ENCODE measurements at places on chromosomes 11 and 22.

DNA sequence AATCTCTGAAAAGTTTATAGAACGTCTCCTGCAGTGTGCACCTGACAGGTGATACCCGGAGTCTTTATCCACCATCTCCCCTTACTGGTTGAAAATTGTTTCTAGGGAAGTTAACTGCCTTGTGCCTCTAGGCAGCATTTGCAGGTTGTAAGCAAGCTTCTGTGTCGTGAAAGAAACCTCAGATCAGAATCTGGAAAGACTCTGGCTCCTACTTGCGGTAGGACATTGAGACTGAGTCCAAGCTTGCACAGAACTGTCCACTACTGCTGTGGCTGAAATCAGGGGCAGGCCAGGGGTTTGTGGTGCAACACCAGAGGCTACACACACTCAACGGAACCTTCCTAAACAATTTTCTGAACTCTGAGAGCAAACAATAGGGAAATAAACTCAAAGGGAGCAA lies 34.8 kb upstream of the MYOD1 start:
- no peak for DNase-seq

DNA sequence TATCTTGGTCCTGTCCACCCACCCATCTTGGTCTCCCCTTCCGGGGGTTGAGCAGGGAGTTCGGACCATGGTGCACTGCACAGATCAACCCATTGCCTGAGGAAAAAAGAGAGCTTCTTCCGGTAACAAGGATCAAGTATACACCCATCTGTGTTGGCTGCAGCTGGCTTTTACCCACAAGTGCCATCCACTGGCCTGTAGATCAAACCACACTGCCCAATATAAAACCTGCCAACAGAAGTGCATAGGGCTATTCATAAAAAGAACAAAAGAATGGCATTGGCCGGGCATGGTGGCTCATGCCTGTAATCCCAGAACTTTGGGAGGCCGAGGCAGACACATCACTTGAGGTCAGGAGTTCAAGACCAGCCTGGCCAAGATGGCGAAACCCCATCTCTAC lies 94.5 kb downstream of the ZC3H12C start:
- DNase-seq, result no peak

- DNase-seq, result no peak
Observed at GRCh38 chr22:46710806-46711205, 27.2 kb downstream of the CERK start.

DNA sequence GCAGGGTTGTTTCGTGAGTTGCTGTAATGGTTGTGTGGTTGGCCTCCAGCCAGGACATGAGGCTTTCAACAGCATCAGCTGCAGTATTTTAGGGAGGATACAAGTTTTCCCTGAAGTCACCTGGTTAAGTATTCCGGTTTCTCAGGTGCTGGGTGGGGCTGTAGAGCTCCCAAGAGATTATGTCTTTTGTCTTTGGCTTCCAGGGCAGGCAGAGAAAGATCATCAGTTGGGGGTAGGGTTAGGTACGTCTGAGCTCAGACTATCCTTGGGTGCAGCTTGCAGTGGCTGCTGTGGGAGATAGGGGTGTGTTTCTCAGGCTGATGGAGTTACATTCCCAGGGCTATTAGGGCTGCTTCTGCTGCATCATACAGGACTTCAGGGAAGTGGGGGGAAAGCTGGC lies 47.5 kb upstream of the MRGPRX1 start:
- DNase-seq, result no peak

- peak; percentile 78 for DNase-seq
Observed at GRCh38 chr11:2888266-2888968, 2.8 kb upstream of the CDKN1C start.

DNA sequence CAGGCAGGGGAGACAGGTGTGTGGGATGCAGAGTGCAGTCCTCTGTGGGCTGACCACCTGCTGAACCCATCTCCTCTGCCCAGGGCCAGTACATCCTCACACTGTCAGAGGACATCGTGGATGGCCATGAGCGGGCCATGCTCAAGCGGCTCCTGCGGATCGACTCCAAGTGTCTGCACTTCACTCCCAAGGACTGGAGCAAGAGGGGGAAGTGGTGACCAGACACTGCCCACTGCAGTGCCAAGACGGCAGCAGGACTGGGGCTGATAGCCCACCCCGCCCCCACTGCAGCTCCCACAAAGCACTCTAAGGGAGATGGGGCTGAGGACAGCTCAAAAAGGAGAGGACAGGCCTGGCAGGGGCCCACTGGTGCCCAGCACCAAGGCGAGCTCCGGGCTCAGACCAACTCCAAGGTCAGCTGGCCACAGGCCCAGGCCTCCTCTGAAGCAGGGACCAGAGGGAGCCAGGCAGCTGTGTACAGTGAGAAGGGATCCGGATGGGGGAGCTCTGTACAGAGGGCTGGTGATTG lies 1.6 kb downstream of the RNASEH2C start:
- DNase-seq, result no peak

DNA sequence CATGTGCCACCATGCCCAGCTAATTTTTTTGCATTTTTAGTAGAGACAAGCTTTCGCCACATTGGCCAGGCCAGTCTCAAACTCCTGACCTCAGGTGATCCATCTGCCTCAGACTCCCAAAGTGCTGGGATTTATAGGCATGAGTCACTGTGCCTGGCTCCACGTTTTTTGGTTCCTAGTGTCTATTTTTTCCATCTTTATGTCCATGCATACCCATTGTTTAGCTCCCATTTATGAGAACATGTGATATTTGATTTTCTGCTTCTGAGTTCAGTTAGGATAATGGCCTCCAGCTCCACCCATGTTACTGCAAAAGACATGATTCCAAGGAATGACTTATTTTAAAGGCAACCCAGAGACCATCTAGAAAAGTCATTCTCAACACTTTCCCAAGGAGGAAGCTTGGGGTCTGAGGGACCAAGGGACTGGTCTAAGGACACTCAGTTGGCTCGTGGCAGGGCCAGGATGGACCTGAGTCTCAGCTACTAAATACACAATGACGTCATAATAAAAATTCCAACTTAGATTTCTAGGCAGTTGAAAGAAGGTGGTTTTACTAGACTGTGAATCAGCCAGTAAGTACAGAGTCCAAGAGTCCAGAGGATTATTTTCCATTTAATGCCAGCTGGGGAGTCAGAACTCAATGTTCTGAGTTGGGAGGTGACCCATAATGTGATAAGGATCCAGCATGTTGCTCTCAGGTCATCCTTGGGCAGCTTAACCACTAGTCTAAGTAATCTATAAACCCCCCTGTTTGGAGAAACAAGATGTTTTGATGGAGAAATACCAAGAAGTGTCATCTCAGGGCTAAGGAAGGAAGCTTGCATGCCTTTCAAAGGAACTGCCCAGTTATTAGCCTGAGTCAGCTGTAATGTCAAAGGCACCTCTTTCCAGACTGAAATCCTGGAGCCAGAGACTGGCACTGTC lies 39.4 kb downstream of the ABTB2 start:
- no peak for DNase-seq

DNA sequence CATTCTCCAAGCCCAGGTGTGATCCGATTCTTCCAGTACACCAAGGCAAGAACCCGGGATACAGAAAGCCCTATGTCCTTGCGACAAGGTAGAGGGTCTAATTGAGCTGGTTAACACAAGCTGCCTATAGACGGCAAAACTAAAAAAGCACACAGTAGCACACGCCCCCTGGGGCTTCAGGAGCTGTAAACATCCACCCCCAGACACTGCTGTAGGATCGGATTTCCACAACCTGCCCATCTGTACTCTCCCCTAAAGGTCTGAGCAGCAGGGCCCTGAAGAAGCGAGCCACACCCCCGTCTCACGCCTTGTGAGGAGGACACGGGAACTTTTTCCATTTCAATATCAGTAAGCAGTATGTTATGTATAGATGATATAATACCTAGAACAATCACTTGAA lies 624.7 kb downstream of the BUD13 start:
- DNase-seq, result no peak

GRCh38 chr11:44028816-44029506 lies 18.8 kb upstream of the ACCSL start:
- DNase-seq, result no peak

DNA sequence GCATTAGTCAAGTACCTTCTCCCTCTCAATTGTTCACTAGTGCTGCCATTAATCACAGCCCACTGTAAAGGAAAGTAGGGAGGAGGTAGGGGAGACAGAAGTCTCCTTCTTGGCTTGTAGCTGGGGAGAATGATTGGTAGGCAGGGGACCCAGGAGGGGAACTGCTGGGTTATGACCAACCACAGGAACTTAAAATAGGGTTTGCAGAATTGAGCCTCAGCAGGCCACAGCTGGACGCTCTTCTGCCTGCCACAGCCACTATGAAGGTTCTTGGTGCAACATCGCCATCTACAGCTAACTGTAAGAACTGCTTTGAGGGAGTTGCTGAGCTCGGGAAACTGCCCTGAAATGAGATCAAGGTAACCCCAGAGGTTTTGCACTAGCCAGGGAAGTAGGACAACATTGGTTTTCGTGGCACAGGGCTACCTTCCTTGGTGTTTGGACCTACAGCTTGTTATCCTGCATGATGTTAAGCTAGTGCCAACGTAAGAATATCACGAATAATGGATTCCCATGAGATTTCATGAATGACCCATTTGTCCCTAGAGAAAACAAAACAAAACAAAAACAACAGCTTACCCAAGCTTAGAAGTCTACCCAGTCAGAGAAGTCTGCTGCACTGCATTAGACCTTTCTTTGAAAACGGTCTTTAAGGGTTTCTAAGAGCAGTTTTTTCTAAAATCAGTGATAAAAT lies 787.1 kb upstream of the API5 start:
- DNase-seq, result no peak

DNA sequence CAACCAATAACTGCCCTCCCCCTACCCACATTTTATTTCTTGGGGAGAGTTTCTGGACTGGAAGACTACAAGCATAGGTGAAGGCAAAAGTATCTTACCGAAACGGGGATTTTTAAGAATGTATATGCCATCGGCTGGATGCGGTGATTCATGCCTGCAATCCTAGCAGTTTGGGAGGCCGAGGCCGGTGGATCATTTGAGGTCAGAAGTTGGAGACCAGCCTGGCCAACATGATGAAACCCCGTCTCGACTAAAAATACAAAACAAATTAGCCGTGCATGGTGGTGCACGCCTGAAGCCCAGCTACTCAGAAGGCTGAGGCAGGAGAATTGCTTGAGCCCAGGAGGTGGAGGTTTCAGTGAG lies 20.8 kb upstream of the SLN start:
- DNase-seq, result no peak

DNA sequence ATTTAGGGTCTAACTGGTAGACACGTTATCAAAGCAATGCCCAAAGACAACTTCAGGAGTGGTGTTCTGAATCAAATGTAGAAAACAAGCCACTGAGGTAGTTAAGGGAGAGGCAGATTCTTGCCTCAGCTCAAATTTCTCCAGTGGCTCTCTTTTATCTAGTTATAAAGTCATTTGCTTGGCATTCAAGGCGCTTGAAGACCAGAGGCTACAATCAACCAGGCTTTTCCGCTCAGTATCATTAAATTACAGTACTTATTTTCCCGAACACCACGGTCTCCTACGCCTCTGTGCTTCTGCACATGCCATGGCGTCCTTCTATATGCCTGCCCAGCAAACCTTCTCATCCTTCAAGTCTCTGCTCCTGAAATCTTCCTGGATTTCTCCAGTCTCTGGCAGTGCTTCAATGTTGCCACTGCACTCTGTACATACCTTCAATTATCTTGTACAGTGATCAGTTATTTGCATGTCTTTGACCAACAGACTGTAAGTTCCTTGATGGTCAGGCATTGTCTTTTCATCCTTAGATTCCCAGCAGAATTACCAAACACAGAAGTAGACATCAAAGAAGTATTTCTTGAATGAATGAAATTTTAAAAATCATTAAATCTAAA lies 1.4 kb downstream of the POGLUT3 start:
- DNase-seq, result no peak

- DNase-seq, result no peak
Observed at GRCh38 chr11:23398052-23398451, 537.8 kb upstream of the CCDC179 start.

GRCh38 chr11:119750056-119750455 lies 21.1 kb upstream of the NECTIN1 start:
- DNase-seq, result no peak

- no peak for DNase-seq
Observed at GRCh38 chr11:72609476-72609875, 64.7 kb downstream of the PDE2A start.

All from stimulated activated CD8-positive, alpha-beta memory T cell treated with anti-CD3 and anti-CD28 coated beads, Interleukin-2, amount 100 ng/mL, for 1 hour (primary cell).